ENCODE measurements at places on chromosomes 6 and 20. TPM values are rescaled to one million over a fixed set of nuclear protein-coding genes. Genes with fewer than 3 reads are reported as not detected.

DNA sequence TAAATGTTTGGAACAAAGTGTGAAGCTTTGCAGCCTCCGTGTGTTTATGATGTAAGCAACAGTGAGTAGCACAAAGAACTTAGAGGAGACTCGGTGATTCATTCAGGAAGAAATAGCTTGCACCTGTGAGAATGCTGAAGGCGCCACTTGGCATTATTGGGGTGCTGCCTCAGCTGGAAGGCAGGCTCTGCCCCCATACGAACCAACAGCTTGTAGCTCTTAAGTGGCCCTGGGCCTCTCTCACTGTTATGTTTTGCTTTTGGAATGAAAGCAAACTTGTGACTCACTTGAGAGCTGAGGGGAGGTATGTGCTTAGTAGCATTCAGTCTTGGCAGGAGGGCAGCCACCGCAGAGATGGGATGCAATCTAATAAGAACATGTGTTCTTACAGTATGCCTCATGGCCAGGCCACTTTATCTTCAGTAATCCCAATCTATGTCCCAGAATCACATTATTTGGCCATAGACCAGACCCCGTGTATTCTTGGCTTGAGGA is 310.7 kb downstream of the EYA4 start:
- DNase-seq: peak; percentile 60

DNA sequence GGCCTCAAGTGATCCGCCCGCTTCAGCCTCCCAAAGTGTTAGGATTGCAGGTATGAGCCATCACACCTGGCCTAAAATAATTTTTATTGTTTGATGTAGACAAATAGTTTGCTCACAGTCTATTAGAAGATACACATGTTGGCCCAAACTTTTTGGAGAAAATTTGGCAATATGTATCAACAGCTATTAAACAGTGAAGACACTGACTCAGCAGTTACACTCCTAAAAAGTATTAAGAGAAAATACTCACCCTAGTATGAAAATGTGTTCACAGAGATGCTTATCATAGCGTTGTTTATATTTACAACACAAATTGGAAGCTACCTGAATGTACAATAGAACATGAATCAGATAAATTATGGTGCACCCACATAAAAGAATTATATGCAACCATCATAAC is 173.1 kb downstream of the WDR27 start:
- no peak for DNase-seq

DNA sequence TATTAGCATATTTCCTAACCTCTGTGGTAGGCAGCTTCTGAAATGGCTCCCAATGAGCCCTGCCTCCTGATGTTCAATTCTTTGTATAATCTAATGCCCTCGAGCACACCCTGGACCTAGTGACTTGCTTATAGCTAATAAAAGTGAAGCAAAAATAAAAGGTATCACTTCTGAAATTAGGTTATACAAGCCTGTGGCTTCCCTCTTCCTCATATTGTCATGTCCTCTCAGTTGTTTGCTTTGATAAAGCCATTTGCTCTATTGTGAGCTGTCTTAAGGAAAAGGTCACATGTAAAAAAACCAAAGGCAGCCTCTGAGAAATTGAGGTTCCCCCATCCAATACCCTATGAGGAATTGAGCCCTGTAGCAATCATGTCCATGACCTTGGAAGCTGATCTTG is 442.1 kb upstream of the ADGRB3 start:
- no peak for DNase-seq

- no peak for DNase-seq
Measured at GRCh38 chr6:46203391-46204177, 32.8 kb upstream of the ENPP5 start.

- no peak for DNase-seq
Measured at GRCh38 chr6:12594530-12594893, 122.1 kb upstream of the PHACTR1 start.

COL9A1 gene
- not detected for total RNA-seq

MYO6 gene
- total RNA-seq: 5.5 TPM

RRAGD gene
- total RNA-seq: 160 TPM

GRCh38 chr6:158068893-158069799 is 87.5 kb downstream of the SYNJ2 start:
- DNase-seq: no peak

CALHM6 gene
- 1.2 TPM for total RNA-seq

DNA sequence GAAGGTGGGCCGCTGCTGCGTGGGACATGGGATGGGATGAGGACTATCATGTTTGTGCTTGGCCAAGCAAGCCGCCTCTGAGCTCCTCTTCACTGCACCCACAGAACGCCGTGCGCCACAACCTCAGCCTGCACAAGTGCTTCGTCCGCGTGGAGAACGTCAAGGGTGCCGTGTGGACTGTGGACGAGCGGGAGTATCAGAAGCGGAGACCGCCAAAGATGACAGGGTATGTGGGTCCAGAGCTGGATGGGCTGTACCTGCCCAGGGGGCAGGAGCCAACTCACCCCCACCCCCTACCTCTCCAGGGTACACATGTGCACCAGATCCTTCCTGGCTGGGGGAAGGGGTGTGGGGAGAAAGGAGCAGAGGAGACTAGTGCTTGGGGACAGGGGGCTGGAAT is 43.5 kb upstream of the MDFI start:
- DNase-seq: peak; percentile 15

DNA sequence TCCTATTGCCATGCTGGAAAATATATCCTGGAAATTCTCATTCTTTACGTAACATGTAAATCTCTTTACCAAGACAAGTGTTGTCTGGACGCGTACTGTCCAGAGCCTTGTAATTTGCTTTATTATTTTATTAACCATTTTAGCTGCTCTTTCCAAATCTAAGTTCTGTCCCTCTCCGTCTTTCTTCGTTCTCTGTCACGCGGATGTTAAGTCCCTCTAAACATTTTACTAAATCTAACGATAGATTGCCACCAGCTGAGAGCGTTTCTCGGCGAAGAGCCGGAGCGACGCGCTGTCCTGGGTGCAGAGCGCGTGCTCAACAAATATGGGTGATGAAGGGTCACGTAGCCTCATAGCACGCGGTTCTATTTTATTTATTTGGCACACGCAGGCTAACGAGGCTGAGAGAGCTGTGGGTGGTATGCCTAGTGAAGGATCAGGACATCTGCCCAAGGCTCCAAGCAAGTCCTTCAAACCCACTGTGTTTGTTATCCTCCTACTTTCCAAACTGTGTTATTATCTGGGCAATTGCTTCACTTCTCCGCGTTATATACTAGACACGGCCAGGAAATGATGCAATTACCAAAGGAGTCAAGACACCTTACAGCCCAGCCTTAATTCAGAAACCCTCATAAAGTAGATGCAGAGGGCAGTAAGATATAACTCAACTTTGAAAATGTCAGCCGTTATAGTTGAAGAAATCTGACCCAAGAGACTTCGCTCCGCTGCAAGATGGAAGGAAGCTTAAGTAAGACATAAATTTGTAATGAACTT is 10.0 kb upstream of the NCOA7 start:
- DNase-seq: peak; percentile 74

- DNase-seq: no peak
Measured at GRCh38 chr6:21444711-21445260, 148.8 kb upstream of the SOX4 start.

- no peak for DNase-seq
Measured at GRCh38 chr20:37270576-37271420, 9.2 kb upstream of the GHRH start.

DNA sequence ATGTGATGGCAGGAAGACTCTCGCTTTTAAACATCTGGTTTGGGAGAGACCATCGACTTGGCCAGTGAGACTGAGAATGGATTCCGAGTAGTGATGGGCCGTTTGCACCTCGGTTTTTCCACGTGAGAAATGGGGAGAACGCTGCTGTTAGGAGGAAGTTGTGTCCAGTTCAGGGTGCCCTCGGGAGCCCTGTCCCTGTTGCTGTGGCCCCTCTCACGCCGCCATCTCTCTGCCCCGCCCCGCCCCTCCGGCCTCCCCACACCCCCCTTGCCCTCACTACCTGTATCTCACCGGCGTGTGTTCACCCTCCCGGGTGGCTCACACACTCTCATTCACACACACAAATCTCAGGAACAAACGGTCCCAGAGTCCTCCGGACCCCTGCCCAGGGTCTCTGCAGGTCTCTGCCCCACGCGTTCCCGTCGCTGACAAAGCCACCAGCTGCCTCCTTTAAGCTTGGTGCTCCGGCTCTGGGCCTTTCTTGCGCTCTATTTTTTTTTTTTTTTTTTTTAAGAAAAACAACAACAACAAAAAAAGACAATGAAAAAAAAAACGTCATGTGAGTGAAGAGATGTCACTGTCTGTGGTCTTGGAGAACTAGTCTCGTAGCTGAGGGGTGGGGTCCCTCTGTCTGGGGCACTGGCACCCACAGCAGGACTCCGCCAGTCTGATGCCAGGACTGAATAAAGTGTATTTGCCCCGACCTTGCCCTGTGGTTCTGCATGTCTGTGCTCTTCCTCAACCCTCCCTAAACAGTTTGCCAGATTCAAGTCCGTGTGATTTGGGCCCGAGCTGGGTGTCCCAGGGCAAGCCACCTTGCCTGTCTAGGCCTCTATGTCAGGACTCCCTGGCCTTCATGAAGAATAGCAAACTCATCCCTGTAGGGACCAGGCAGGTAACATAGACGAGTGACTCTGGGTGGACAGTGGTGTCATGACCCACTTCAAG is 2.9 kb downstream of the SOX12 start:
- DNase-seq: no peak

GRCh38 chr20:4898282-4899244 is 102.7 kb downstream of the SLC23A2 start:
- peak; percentile 61 for DNase-seq

DNA sequence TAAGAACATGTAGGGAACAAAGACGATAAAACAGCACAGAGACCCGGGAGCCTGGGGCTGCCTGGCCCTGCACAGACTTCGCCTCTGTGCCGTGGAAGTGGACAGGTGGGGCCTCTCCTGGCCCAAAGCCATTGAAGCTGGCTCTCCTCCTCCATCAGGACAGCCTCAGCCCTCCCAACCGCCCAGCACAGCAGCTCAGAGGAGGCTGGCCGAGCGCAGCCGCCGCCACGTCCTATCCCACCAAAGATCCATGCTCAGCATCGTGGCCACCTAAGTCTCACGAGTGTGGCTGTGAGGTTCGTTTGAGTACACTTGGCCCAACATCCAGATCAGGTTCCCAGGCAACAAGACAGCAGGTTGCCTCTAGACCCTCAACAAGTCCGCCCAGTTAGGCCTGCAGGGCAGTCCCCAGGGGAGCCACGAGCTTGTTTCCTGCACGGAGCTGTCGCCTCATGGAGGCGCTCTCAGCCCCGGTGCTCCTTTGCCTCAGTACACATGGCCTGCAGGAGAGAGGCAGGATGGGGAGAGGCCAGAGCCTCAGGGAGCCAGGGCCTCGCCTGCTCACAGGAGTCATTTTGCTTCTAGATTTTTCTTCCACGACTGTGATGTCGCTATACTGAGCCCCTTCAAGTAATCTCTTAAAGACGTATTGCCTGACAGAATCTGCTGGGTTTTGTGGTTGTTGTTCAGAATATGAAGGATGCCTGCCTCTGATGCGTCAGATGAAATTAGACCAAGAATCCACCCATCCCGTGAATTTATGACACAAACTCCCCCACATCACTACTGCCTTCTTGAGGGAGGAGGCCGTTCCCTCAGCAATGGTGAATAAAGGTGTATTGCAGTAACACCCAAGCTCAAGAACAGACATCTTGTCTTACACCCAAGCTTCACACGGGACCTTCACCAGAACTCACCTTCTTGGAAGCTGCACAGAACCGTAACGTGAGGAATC is 102.7 kb downstream of the RNASET2 start:
- no peak for DNase-seq

DNA sequence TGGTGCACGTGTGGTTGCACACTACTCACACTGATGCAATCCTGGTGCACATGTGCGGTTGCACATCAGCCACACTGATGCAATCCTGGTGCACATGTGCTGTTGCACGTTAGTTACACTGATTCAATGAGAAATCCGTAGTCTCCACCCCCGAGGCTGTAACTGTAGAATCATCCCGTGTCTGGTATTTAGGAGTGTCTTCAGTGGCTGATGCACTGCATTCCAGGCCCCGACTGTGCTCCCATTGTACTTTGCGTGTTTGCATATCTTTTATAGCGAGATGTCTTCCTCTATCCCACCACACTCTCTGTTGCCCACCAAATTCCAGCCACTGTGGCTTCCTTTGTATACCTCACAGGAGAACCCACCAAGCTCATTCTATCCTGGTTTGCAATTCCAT is 87.8 kb upstream of the MTHFD1L start:
- DNase-seq: no peak

CLIC5 gene
- total RNA-seq: 272 TPM

GRCh38 chr6:73028124-73028766 is 197.1 kb downstream of the KHDC1L start:
- DNase-seq: no peak

DNA sequence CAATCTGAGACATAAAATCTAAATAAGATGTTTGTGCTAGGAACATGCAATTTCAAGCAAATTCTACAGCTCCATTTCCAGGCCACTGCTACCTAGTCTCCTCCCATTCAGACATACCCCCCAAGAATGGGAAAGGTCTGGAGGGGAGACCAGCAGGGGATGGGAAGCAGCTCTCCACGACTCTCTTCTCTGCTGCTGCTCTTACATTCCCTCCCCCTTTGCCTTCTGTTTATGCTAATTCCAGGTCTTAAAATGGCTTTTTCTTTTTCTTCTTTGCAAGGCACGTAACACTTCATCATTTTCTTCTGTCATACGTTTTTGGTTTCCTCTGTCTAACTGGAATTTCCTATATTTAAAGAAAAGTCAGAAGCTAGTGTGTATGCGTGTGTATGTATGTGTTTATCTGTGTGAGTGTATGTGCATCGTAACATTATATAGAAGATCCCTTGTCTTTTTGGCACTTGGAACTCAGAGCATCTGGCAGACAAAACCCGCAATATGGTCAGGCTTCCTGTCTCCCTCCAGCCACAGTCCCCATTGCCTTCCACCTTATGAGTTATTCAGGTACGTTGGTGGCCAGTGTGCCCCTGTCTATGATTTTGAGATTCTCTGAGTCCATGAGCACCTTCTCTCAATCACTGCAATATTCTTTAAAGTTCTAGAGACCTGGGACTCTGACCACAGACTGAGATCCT is 493.7 kb downstream of the BTBD3 start:
- DNase-seq: no peak

MAFB gene
- 12.9 TPM for total RNA-seq

- peak; percentile 67 for DNase-seq
Measured at GRCh38 chr6:14144678-14145113, 27.1 kb downstream of the CD83 start.

Measured in left ventricle myocardium superior (tissue), 1 donor.